Fibroblast of the aortic adventitia (primary cell): ENCODE measurements at places on chromosomes 13 and 19. TPM values are rescaled to one million over a fixed set of nuclear protein-coding genes. Genes with fewer than 3 reads are reported as not detected.

Gene ZNF90
- 1.2 and 1.4 TPM in 2 replicates for total RNA-seq

Gene ZNF556
- 0.08 TPM in 1 of 2 replicates, not detected in the other for total RNA-seq

DNA sequence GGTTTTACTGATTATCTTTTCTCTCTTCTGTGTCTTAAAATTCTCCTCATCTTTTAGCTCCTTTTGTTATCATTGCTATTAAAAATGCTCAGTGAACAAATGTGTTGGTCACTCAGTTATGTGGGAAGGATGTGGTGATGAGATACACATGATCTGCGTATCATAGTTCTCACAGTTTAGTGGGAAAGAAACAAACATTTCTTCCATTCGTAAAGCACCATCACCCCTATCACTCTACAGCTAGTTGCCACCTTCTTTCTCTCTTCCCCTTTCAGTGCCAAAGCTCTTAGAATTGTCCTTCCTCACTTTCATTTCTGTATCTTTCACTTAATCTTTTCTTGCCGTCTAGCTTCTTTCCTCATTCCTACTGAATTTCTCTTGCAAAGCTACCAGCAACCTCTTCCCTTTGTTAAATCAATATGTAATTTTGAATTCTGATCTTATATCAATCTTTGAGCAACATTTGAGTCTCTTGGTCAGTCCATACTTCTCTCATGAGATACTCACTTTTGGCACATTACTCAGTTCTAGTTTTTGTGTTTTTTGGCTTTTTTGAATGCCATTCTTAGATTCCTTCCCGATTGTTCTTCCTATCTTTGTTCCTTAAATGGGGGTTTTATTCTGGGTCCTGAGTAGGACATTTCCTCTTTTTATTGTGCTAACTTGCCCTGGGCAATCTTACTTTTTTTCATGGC is 122.3 kb downstream of the PCCA start:
- DNase-seq: peak; percentile 45

DNA sequence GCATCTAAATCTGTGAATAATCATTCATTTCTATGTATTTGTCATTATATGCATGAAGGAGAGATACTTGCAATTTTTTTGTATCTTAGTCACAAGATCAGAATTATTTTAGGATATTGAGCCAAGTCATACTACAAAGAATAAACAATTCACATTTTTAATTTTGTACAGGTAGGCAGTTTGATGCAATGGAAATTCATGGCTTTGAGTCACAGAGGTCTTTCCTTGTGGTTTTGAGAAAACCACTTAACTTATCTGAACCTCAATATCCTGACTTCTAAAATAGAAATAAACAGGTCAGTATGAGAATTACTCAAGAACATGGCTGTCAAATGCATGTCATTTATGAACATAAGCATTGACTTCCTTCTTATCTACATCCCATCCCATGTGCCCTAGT is 221.4 kb upstream of the SLC10A2 start:
- DNase-seq: peak; percentile 57

DNA sequence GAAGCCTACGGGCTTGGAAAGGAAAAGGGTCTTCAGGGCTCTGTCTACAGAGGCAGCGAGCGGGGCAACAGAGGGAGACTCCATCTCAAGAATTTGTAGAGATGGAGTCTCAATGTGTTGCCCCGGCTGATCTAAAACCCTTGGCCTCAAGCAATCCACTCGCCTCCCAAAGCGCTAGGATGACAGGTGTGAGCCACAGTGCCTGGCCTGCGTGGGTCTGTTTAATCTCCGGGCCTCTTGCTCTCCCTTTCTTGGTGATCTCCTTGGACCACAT is 8.1 kb downstream of the RPS9 start:
- peak; percentile 22 for DNase-seq

- DNase-seq: no peak
Observed at GRCh38 chr13:54536112-54536511, 1507.5 kb downstream of the OLFM4 start.

Gene ANKRD24
- total RNA-seq: 0.99 and 5.1 TPM in 2 replicates

DNA sequence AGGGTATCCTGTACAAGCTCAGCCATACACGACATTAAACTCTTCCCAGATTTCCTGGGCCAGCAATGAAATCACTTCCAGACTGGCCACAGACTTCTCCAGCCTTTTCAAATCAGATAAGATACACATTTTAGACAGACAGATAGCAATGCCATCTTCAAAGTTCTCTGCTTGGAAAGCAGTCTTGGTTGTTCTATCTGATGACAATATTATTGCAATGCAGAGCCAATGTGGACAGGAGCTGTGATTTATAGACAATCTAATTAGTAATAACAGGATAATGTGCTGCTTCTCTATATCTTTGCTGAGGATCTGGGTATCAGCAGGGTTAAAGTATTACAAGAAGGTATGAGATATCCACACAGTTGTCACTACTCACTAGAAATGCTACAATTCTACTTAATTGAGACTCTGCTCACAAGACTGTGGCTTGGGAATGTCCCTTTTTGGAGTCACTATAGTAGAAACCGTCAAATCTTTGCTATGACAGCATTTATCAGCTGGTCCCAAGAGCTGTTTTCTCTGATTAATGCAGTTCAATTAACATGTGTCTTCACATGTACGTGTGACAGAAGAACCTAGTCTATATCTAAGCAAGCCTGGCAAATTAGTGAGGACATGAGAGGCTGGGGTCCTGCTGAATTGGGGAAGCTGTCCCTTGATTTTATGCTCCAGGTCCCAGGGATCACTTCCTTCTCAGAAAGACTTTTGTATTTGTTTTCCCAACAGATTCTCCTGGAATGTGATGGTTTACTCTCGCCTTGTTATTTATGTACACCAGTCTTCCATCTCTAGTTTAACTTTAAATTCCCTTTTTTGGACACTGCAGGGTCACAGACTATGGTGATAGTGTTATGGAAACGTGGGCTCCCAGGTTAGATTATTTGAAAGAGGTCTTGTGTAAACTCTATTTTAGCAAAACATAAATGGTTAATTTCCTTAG is 68.8 kb downstream of the COL4A1 start:
- DNase-seq: no peak

Gene CHMP2A
- 109 and 239 TPM in 2 replicates for total RNA-seq
